ENCODE measurements at places on chromosomes 11 and 22. TPM values are rescaled to one million over a fixed set of nuclear protein-coding genes. Genes with fewer than 3 reads are reported as not detected.

DNA sequence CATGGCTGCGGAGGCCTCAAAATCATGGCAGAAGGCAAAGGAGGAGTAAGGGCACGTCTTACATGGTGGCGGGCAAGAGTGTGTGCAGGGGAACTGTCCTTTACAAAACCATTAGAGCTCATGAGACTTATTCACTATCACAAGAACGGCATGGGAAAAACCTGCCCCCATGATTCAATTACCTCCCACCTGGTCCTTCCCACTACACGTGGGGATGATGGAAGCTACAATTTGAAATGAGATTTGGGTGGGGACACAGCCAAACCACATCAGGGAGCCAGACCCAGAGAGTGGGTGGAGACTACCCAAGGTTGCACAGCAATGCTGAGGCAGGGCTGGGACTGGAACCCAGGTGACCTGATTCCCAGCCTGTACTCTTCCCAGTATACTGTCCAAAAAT, 8.6 kb upstream of the TMPRSS6 start:
- DNase-seq: no peak

- no peak for DNase-seq
Measured at GRCh38 chr11:40885250-40885954, 574.0 kb downstream of the LRRC4C start.

- no peak for DNase-seq
Measured at GRCh38 chr11:108733479-108734116, 68.7 kb downstream of the DDX10 start.

- no peak for DNase-seq
Measured at GRCh38 chr11:44920451-44920850, 30.2 kb downstream of the TP53I11 start.

DNA sequence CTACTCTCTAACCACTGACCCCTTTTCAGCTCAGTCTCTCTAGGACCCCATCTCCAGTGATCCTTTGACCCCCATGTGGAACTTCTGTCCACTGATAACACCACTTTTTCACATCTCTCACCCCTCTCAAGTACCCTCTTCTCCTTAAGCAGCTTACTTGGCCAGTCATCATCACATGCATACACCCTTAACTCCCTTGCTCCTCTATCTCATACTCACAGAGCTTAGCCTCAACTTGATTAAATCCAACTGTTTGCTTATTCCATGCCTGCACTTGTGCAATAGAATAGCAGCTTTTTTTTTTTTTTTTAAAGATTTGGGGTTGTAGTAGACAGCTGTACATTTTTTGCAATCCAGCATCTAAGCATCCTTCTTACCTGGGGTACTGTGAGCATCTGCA, 22.2 kb downstream of the AQP11 start:
- no peak for DNase-seq

- peak; percentile 35 for DNase-seq
Measured at GRCh38 chr11:40328890-40329614, 1130.4 kb downstream of the LRRC4C start.

Gene TSSK2
- not detected for total RNA-seq
